ENCODE measurements at places on chromosomes 2 and 18.

DNA sequence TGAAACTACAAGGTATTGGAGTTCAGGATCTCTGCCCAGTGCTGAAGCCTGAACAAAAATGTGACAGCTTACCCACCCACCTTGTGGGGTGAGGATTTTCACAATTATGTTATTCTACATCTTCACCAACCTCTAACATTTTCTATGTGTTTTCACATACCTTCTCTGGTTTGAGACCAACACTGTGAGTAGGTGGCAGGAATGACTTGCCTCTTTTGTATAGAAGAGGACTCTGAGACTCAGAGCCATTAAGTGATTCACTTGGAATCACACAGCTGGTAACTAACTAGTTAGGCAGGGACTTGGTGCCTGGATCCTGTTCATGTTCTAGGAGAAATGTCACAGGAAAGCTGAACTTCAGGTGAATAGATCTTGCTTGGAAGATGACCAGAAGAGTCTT is 14.8 kb upstream of the SRBD1 start:
- DNase-seq, result no peak

- no peak for DNase-seq
These were observed 48.4 kb upstream of the DSG1 start for GRCh38 chr18:31269566-31269965.

DNA sequence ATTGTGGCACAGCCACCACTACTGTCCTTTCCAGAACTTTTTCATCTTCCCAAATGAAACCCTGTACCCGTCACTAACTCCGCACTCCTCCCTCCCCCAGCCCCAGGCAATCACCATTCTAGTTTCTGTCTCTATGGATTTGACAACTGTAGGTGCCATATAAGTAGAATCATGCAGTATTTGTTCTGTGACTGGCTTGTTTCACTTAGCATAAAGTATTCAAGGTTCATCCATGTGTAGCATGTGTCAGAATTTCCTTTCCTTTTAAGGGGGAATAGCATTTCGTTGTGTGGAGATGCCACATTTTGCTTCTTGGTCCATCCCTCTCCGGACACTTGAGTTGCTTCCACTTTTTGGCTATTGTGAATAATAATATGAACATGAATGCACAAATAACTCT is 842 bp upstream of the CKAP2L start:
- DNase-seq, result no peak

- no peak for DNase-seq
These were observed 24.4 kb downstream of the UBE2E3 start for GRCh38 chr2:181004647-181005325.

- DNase-seq, result no peak
These were observed 3.0 kb downstream of the PIKFYVE start for GRCh38 chr2:208269091-208269490.

DNA sequence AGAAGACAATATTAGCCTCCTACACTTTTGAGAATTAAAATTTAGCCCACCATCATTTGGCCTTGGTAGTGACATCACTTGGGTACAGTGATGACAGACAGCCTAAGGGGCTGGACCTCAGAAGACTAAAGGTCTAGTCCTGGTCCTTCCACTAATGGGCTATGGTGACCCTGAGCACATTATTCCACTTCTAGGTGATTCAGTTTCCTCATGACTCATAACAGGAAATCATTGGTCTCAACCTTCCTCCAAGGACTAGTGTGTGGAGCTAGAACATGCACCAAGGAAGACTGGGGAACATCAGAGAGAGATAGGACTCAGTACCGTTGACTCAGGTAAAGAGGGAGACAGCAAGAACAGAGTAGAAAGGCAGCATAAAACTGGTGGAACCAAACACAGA is 64.0 kb downstream of the TFCP2L1 start:
- no peak for DNase-seq

- DNase-seq, result peak; percentile 39
These were observed 6.3 kb downstream of the ANKRD53 start for GRCh38 chr2:70984576-70985282.

- no peak for DNase-seq
These were observed 4.5 kb downstream of the INPP5D start for GRCh38 chr2:233064530-233065199.

- DNase-seq, result no peak
These were observed 13.3 kb downstream of the MPHOSPH10 start for GRCh38 chr2:71143782-71144181.

- DNase-seq, result peak; percentile 48
These were observed 19.8 kb downstream of the HDAC4 start for GRCh38 chr2:239380831-239381708.

- no peak for DNase-seq
These were observed 437.9 kb downstream of the TXNL1 start for GRCh38 chr18:56200381-56200911.

GRCh38 chr2:127623388-127624319 is 22.3 kb upstream of the GPR17 start:
- DNase-seq, result peak; percentile 13

GRCh38 chr2:168851674-168852320 is 38.4 kb downstream of the SPC25 start:
- DNase-seq, result peak; percentile 41

DNA sequence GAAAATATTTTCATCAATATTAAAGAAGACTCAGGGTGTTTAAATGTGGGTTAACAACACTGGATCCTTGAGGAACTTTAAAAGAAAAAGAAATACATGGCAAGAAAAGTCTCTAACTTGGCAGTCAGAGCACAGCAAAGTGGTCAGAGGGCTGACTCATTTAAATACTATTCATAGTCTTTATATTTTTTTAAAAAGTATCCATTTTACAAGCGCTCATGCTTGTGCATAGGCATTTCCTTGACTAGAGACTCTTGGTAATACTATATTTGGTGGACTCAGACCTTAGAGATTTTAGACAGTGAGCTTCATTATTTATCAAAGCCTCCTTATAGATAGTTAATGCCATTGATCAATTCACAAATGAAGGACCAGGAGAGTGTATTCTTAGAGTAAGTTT is 110.2 kb downstream of the ABCA12 start:
- DNase-seq, result no peak

GRCh38 chr2:217740756-217741155 is 262.0 kb downstream of the TNS1 start:
- DNase-seq, result no peak

- DNase-seq, result no peak
These were observed 225.4 kb downstream of the TWIST2 start for GRCh38 chr2:239073270-239073669.

GRCh38 chr18:66553824-66554223 is 50.1 kb downstream of the CDH19 start:
- no peak for DNase-seq

DNA sequence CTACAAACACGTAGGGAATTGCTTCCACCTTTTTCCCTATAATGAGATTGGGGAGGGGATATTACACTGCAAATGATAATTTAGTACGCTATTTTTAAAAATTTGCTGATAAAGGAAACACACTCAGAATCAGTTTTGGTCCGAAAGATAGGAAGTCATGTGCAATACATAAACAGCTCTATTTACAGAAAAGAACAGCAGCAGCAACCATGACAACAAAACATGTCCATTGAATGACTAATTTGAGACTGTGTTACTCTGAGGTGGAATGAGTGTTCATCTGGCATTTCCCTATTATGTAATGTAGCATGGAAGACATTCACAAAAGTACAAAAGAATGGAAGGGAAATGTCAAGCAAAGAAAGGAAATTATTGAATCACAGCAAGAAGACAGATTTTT is 337.2 kb downstream of the NBAS start:
- no peak for DNase-seq

DNA sequence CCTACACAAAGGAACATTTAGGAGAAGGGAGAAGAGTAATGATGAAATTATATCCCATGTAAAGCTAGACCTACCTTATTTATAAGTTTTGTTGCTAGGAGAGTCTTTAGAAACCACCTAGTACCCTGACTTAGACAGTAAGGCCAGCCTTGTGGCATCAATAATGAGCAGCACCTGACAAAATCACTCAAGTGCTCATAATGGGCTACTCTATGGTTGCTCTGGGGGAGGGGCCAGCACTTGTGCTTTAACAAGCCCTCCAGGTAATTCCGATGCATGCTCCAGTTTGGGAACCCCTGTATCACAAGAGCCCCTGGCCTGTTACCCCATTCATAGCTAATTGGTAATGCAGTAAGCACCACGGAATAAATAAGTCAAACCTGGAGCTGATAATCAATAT is 102.9 kb upstream of the ALK start:
- no peak for DNase-seq

DNA sequence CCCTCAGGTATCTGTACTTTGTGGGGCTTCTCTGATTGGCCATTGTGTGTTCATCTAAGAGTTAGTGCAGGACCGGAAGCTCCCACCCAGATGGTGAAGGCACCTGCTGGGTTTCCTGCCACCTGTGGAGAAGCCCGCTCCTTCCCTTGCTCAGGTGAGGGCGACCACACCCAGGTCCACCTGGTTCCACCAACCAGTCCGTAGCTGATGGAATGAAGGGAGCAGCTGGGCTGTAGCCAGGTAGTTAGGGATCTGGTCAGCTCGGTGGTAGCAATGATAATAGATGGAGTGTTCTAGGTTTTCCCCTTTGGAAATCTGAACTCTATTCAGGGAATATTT is 16.0 kb downstream of the SH3BP4 start:
- DNase-seq, result no peak

DNA sequence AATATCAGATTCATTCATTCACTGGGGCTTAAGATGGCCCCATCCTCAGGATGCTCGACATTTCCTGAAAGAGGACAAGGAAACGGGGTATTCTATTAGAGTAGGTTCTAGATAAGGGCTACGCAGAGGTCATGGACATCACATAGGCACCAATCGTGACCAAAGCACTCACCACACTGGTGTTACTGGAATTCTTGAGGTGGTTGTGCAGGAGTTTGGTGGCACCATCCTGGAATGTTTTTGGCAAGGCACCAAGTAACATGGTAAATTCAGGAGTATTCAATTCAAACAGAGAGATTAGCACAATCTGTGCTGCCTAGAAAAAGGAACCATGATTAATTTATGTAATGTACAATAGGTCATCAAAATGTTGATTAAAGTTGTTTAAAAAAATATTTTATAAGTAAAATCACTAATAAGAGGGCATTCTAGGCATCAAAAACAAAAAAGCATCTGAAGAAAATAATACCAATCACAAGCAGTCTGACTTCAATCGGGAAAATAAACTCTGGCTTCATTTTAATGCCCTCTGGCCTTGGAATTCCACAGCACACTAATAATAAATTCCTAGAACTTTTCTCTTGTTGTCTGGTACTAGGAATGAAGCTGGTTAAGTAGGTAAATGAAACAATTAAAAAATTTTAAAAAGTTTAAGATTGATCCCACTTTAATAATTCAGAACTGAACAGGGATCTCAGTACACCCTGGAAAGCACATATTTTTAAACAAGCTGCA is 102.8 kb upstream of the TFCP2L1 start:
- DNase-seq, result no peak

DNA sequence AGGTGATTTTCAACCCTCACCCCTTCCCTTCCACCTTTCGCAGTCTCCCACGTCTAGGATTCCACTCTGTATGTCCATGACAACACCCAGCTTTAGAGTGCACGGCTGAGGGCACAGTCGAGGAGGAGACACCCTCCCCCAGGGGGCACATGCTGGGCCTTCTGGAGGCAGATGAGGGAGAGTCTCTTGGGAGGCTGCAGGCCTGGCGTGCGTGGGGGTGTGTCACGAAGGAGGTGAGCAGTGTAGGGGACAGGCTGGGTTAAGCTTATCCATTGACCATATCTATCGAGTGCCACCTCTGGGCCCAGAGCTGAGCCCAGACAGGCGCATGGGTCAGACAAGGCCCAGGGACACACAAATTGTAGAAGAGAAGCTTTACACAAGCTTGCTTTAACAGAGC is 18.8 kb downstream of the PROC start:
- DNase-seq, result no peak
